Karpas-422 (cell line): ENCODE measurements at places on chromosomes 3 and 15. TPM values are rescaled to one million over a fixed set of nuclear protein-coding genes. Genes with fewer than 3 reads are reported as not detected.

- no peak for DNase-seq
Measured at GRCh38 chr3:36446276-36446675, 66.0 kb downstream of the STAC start.

GRCh38 chr15:81506071-81506470 is 132.1 kb upstream of the TMC3 start:
- DNase-seq = no peak

- no peak for DNase-seq
Measured at GRCh38 chr15:67178569-67179210, 75.8 kb downstream of the AAGAB start.

- no peak for DNase-seq
Measured at GRCh38 chr3:132083583-132084279, 48.9 kb upstream of the CPNE4 start.

DNA sequence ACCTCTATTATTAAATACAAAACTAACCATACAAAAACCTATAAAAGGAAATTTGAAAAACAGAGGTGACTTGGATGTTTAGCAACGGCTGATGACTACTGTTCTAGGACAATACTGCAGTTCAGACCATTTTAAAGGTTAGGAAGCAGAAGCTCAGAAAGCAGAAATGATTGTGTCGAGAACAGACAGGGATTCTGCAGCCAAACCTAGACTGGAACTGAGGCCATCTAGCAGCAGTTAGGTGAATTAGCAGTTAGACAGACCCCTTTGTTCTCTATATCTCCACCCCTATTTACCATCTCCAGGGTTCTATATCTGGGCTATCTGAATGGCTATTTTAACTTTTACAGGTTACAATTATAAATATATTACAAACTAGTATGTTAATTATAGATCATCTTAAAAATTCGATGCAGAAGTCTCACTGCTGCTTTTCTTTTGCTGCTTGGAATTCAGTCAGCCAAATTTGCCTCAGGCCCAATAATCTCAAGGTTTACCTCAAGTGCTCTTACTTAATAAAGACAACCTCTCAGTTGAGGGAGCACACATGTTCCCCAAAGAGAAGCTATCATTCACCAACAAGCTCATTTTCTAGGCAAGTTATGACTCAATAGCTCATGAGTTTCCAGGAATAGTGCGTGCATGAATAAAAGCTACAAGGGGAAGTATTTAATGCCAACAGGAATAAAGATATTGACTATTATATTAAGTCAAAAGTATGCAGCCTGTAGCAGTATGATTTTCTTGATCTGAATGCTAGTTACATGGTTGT is 9.3 kb upstream of the IL1RAP start:
- DNase-seq = peak; percentile 43

DNA sequence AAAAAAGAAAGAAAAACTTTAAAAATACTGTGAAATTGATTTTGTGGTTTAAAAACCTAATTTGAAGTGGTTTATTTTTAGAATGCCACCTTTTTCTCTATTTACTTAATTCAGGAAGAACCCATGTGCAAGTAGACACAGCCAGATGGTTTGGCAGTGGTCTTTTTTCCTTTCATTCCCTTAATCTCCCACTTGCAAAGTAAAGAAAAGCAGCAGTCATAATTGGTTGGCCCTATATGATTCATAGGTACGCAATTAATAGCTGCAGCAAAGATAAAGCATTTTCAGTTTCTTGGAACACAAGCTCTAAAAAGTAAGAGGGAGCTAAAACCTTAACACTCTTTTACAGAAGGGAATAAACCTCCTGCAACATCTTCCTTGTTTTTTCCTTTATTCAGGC is 115.3 kb downstream of the MECOM start:
- DNase-seq = no peak

DNA sequence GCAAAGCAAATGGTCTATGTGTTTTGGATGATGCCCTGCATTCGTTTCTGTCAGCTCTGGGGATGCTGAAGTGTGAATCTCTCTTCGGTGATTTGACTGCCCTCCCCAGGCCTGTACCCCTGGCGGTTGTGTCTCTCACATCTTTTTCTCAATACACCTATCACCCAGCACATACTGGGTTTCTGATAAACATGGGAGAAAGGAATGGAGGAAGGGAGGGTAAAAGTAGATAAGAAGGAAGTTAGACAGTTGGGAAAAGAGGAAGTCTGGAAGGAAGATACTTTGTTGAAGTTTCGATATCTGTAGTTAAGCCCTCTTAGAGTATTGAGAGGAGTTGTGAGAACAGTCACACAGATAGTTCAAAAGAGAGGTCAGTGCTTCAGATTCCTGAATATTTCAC is 35.8 kb upstream of the LRTM1 start:
- no peak for DNase-seq

- no peak for DNase-seq
Measured at GRCh38 chr15:101439285-101439919, 50.1 kb downstream of the PCSK6 start.

GRCh38 chr3:190038050-190038933 is 82.4 kb downstream of the P3H2 start:
- DNase-seq = no peak

GRCh38 chr3:180594631-180595558 is 7.1 kb upstream of the TTC14 start:
- peak; percentile 74 for DNase-seq

DNA sequence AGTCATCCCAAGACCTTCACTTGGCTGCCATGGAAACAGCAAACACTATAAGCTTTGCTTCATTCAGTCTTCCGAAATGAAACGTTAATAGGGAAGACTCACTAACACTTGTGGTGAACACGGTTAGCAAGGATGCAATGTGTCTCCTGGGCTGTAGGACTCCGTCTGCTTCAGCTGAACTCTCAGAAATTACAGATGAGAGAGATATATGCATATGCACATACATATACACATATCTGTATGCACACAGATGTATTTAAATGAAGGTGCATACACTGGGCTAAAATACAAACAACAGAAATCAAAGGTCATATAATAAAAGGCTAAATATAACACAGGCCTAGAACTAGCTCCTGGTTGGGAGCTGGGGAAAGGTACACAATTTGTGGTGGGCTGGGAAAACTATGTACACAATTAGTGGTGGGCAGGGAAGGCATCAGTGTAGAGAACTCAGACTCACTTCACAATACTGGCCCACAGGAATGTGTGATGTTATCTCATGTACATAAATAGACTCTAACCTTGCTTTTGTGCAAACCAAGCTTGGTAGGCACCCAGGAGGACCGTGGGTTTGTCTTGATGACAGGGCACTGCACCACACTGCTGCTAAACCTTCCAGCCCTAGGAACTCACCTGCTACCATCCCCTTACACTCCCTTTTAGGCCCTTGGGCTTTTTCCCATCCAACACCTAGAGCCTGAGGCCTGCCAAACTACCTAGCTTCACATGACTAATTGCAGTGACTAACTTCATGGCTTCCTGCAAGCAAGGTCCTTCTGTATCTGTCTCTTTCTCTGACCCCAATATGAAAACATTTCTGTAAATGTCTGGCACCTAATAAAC is 873.1 kb downstream of the NSUN3 start:
- DNase-seq = no peak

GRCh38 chr3:40167958-40168357 is 141.5 kb upstream of the EIF1B start:
- DNase-seq = no peak

DNA sequence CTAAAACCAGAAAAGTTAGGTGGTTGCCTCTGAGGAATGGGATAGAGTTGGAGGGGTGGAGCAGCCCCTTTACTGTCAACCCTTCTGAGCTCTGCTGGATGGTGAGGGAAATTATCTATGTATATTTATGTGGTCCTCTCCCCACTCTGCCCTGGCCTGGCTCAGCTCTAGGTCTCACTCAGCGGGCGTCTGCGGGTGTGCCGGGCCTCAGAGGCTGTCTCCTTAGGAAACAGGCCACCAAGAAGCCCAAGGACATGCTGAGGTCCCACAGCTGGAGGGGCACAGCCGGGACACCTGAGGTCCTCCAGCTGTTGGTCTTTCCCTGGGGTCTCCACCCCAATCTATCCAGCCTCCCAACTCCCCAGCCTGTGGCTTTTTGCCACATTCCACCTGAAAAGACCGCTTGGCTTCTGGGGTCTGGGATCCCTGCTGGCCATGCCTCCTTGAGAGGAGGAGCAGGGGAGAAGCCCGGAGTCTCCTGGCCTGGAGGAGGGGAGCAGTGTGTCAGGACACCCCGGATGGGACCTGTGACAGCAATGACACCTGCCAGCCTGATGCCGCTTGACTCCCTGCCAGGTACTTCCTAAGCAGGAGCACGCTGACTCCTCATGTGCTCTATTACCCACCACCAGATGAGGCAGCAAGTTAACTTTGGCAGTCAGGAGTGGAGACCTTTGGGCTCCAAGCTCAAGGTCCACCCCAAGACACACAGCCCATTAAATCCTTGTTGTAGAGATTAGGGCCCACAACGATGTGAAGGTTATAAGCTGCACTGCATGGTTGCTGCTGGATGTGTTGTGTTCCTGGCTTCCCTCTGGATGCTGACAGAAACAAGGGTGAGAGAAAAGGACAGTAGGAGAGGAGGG is at the start of gene SLC28A1:
TSS of gene SLC28A1 (plus strand) at position 747 of the 866 bp plus-strand sequence. CDS start 3,099 bp downstream, outside the sequence.
- no peak for DNase-seq

- no peak for DNase-seq
Measured at GRCh38 chr15:67033012-67033411, 32.4 kb upstream of the SMAD3 start.

DNA sequence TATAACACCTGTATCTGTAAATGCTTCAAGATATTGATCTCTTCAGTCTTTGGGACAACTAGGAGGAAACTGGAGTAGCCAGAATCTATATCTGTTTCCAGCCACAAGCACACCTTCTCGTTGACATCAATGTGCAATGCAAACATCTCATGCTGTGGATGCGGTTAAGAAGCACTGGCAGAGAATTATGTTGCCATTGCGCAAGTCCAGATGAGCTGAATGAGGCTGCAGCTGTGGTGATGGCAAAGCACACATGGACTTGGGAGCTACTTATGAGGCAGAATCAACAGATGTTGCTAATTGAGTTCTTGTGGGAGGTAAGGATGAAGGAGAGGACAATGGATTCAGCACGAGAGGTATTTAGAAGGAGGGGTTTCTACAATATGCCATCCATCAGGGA is 90.9 kb downstream of the STRIT1 start:
- no peak for DNase-seq

DNA sequence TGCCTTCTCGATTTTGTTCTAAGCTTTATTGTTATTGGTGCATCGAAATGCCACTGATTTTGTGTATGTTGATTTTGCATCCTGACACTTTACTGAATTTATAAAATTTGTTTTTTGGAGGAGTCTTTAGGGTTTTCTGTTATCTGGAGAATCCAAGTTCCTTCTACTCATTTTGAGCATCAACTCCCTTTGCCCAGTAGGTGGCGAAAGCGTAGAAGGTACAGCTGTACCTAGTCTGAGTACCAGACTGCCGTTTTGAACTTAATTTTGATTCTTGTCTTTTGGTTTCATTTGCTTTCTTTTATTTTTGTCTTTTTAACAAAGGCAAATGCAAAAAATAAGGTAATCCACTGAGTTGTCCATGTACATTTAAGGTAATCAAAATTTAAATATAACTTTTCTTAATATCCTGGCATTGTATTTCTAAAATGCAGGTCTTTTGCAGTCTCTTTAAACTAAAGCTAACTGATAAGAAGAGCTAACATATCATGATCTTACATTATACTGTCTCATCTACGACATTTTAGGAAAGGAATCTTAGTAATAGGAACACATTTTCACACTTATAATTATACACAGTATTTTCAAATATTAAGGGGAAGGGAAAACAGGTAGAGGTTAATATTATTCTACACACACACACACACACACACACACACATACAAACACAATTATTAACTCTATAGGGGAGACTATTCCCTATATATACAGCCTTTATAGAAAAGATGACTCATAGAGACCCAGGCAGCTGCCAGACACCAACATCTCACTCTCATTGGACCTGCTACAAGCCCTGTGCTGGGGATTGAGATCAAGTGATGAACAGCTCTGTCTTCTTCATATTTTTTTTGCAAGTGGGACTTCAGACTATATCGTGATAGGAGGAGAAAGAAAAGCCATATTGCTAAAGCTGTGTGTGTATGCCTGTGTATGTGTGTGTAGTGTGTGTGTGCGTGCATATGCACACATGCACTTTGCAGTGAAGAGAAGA is 71.8 kb downstream of the SYNPR start:
- DNase-seq = peak; percentile 87

The DISP2 gene
- total RNA-seq = 0.07 and 2.6 TPM in 2 replicates

The CCDC54 gene
- total RNA-seq = not detected in 2 replicates

The TMEM207 gene
- total RNA-seq = not detected in 2 replicates

The TGM4 gene
- not detected in 2 replicates for total RNA-seq

The NPRL2 gene
- total RNA-seq = 51.2 and 71.1 TPM in 2 replicates
